ENCODE measurements at places on chromosomes 5 and 9. TPM values are rescaled to one million over a fixed set of nuclear protein-coding genes. Genes with fewer than 3 reads are reported as not detected.
A peak's percentile ranks its signal among the peaks of the same experiment; 100 is the strongest.

TMEM174 gene
- not detected for total RNA-seq

IL5 gene
- total RNA-seq: not detected

ZNF354C gene
- 6.3 TPM for total RNA-seq

BTF3 gene
- total RNA-seq: 753 TPM

DNA sequence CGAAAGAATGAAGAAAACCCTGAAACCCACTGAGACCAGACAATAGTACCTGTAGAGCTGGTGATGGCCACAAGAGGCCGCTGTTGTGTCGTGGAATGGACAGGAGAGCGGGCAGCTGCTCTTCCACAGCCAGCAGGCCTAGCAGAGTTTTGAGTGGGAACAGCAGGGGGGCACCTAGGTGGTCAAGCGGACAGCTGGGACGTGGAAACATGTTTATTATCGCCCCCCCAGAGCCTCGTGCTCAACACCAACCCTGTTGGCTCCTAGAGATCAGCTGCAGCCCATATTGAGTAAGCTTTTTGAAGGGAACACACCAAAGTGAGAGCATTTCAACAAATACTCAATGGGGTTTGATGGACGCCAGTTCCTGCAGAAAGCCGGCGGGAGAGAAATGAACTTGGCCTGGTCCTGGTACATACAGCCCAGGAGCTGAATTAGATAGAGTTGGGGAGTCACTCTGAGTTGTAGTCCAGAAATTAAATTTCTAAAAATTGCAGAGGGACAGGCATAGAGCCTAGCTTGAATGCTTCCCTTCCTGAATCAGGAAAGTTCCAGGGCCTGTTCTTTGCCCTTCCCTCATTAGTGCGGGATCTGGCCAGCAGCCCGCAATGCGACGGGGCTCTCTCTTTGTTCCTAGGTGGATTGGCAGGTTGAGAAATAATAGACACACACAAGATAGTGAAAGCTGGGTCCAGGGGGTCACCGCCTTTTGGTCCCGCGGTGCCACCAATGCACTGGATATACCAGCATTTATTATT is 33.8 kb downstream of the MFAP3 start:
- DNase-seq: peak; percentile 72

DNA sequence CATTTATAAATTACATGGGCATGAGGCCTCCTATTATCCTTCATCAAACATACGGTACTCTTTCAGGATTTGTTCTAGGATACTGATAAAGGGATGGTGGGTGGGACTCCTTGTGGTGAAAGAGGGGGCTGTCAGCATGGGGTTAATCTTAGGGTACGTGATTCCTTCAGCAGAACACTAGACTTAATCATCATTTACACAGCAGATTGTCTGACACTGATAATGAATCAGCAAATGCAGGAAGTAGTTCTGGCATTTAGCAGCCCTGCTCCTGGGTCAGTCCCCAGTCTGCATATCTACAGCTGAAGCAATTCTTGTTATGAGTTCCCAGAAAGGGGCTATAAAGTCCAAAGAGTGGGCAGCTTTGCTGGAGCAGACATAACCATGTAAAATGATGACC is 384.6 kb downstream of the SPOCK1 start:
- DNase-seq: no peak

- no peak for DNase-seq
Measured at GRCh38 chr9:20980832-20981455, 50.5 kb downstream of the HACD4 start.

DNA sequence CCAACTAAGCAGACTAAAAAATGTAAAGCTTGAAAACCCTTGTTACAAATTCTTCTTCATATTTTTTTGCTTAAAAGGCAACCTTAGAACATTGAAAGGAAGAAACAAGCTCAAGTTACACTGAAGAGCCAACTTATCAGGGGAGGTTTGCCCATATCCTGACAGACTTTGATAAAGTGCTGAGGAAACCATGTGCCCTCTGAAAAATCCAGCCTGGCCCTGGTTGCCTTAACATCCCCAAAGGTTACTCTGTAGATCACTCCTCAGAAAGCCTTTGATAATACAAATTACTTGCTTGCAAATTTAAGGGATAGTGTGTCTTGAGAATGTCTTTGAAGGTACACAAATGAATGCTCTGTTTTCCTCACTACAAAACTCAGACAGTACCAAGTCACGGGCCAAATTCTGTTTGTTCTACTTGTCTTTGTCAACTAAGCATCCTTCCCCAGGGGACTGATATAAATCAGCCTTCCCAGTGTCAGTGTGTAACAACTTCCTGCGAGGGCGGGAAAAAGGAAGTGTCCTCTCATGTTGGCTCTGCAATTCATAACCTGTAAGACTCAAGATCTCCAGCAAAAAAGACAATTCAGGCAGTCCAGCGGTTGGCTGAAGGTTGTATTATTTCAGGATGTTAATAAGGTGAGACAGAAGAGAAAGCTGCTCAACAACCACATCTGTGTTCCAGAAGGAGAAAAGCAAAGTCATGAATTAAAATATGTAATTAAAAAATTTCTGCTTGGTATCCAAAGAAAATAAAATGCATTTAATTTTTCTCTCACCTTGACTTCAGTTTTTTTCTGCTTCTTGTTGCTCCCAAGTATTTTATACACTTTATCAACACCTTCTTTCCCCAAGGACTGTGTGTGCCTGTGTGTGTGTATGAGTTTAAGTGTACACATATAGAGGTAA is 199.9 kb downstream of the PIK3R1 start:
- no peak for DNase-seq

DNA sequence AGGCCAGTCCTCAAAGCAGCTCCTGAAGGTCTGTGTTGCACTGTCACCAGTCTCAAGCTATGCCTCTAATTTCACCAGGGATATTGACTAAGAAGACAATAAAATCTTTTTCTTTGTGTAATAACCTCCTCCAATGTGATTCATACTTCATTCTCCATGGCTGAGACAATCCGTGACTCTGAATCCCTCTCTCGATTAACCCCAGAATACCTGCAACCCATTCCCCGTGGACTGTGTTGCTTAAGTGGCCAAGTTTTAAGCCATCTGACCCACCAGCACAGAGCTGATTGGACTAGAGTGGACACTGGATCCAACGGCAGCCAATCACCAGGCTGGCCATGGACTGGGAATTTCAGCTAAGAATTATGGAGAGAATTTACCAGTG is 5.4 kb upstream of the CCIN start:
- no peak for DNase-seq

GRCh38 chr9:115804206-115804605 is 349.4 kb upstream of the PAPPA start:
- no peak for DNase-seq
